CD4-positive, alpha-beta T cell treated with Interleukin-1 beta for 1 hour (primary cell): ENCODE measurements at places on chromosomes 3 and 15.
A peak's percentile ranks its signal among the peaks of the same experiment; 100 is the strongest.

GRCh38 chr3:75129101-75129500, 514.6 kb upstream of the CNTN3 start:
- DNase-seq: no peak

DNA sequence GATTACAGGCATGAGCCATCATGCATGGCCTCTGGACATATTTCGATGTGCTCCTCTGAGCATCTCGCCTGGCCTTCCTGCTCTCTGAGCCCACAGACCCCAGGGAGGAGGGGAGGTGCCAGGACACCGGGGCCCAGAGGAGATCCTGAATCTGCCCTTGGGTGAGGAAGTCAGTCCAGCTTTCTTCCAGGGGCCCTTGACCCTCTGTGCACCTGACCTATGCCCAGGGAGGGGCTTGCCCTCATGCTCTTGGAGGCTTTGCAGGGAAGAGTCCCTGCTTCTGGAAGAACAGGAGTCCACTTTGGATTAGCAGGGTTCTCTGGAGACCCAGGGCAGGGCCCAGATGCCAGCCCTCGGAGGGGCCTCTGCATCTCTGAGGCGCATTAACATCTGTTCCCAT, 1.4 kb downstream of the ACSBG1 start:
- DNase-seq: no peak

GRCh38 chr15:78260489-78260888, 3.9 kb upstream of the DNAJA4 start:
- DNase-seq: no peak

- DNase-seq: no peak
Measured at GRCh38 chr3:113266738-113267137, 55.4 kb downstream of the BOC start.

- no peak for DNase-seq
Measured at GRCh38 chr3:131537531-131537930, 34.8 kb upstream of the MRPL3 start.

- no peak for DNase-seq
Measured at GRCh38 chr3:67832817-67833216, 178.4 kb upstream of the SUCLG2 start.

DNA sequence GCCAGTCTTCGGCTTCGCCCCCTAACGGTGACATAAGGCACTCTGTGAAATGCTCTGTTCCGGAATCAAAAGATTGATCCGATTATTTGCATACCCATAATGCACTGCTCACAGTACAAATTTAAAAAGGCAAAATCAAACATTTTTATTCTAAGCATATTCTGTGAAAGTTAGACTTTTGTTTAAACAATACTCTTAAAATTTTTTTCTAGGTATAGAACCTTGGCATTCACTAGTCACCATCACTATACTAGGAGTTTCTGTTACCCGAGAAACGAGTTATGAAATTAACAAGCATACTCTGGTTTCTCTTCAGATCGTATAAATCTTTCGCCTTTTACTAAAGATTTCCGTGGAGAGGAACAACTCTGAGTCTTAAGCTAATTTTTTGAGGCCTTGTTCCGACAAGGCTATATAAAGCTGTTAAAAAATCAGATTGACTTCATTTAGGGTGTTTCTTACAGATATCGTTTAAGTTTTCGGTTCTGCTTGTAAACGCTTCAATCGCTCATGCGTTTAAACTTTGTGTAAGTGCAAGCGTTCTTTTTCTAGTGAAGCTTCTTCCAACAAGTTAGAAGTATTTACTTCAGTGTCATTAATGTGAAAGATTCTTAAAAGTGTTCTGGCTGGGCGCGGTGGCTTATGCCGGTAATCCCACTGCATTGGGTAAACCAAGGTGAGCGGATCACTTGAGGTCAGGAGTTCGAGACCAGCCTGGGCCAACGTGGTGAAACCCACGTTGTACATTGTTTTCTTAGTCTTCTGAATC, at the start of gene RNU5B-1:
TSS of gene RNU5B-1 (plus strand) at position 297 of the 769 bp plus-strand sequence.
- DNase-seq: peak; percentile 91

- DNase-seq: no peak
Measured at GRCh38 chr15:51279391-51279790, 59.0 kb downstream of the CYP19A1 start.

DNA sequence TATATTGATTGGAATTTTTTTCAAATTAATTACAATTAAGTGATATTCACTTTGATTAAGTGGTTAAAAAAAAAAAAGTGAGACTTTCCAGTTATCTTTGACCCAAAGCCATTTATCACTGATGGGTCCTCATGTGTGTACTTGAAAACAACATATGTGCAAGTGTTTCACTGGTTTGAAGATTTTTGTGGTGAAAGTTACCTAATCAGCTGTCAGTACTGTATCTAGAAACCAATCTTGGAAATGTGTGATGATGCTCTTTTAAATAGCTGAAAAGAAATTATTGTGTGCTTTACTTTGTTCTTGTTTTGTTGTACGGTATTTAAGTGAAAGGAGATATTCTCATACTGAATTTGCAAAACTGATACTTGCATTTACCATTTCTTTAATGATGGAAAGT, 11.6 kb upstream of the XCR1 start:
- DNase-seq: no peak

GRCh38 chr3:130345487-130346079, at the start of gene COL6A5:
Gene COL6A5 (plus strand): TSS chr3:130345672. CDS start chr3:130373639, 27,967 bp downstream.
- DNase-seq: no peak

GRCh38 chr15:49382394-49382793, 40.6 kb upstream of the FGF7 start:
- DNase-seq: no peak

- no peak for DNase-seq
Measured at GRCh38 chr3:165753560-165753959, 83.7 kb downstream of the BCHE start.

DNA sequence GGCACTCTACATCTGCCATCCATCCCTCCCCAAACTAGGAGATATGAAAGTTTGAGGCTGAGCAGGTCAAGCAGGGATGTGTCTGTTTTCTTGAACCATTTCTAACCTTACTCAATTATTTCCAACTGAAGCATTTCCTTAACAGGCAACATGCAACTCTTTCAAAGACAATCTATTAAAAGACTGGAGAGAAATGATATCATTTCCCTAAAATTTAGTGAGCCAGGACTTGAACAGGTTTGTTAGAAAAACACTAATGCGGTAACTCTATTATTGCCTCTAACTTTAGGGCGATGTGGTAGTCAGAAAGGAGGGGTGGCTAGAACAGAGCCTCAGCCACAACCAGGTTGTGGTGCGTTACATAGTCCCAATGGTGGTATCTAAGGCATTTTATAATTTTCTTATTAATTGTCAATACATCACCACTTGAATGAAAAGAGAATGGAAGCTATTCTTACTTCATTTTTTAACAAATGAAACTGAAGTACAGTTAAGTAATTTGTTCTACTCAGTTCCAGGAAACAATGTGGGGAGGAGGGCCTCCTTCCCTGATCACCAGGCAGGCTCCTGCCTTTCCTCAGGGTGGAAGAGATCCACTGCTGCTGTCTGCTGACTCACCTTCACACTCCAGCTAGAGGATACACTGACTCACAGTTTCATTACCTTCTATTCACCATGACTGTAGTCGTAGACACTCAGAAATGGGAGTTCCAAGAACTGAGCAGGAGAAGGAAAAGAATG, 22.8 kb downstream of the MYO1E start:
- no peak for DNase-seq

GRCh38 chr15:92908713-92909057, 8.6 kb downstream of the CHD2 start:
- DNase-seq: no peak

GRCh38 chr15:29403772-29404171, 134.2 kb upstream of the NSMCE3 start:
- no peak for DNase-seq

GRCh38 chr3:171088964-171089754, 62.6 kb upstream of the SLC2A2 start:
- no peak for DNase-seq

- no peak for DNase-seq
Measured at GRCh38 chr3:137866933-137867332, 102.8 kb downstream of the SOX14 start.

GRCh38 chr3:89441141-89441540, 333.7 kb downstream of the EPHA3 start:
- no peak for DNase-seq

GRCh38 chr3:58049143-58049785, 41.0 kb downstream of the FLNB start:
- DNase-seq: no peak

DNA sequence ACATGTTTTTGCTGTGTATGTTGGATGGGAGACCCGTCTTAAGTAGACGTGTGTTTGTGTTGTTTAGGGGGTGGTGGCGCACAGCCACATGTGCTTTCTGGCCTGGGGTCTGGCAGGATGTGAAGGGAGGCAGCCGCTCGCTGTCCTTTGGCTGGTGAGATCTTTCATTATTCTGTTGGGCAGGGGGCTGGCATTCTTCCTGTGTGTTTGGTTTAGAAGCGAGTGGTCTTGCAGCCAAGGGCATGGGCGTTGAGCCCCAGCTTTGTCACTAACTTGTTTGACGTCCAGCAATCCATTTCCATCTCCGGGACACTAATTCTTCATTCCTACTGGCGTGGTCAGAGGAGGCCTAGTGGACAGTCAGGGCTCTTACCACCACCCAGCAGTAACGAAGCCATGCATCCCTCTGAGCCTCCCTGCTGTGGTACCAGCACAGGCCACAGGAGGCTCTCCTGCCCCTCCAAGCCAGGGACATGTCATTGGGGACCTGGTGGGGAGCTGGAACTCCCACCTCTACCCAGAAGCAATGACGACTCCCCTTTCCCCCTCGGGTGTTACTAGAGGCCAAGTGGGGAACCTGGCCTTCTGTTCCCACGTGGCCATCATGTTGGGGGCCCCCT, 10.7 kb downstream of the THSD4 start:
- no peak for DNase-seq

DNA sequence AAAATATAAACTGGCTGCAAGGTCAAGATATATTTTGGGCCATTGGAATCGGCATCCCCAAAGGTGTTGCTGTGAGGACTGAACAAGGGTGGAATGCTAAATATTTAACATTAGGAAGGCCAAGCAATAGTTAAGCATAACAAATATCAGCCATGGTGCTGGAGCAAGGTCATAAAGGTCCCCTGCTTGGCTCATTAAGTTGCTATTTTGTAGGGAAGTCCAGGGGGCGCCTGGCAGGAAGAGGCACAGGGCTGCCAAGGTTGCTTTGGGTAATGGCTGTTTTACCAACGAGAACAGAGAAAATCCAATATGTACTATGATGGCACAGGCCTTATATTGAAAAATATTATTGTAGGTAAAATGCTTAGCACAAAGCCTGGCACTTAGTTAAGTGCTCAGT, 62.2 kb downstream of the SLC15A2 start:
- DNase-seq: no peak

- DNase-seq: no peak
Measured at GRCh38 chr15:91909111-91909510, 55.6 kb downstream of the SLCO3A1 start.

DNA sequence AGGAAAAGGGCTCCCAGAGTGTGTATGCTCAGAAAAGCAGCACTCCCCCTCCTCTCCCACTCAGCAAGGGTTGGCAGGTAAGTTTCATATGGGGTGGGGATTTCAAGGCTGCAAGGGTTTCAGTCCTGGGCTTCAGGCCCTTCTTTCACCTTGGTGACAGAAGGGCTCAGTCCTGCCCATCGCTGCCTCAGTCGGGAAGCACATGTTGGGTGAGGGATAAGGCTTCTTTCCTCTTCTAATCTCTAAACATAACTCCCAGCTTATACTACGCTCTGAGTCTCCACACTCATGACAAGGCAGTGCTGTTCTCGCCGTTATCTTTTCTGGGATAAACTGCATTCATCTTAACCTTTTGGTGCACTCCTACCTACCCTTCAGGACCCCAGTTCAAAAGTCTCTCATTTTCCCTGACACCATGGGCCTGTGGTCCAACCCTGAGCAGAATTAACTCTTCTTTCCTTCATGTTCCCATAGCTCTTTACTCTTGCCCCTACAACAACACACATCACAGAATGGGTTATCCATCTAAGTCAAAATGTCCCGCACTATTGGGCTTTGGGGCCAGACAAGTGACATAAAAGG, 17.0 kb downstream of the RAB43 start:
- DNase-seq: no peak

DNA sequence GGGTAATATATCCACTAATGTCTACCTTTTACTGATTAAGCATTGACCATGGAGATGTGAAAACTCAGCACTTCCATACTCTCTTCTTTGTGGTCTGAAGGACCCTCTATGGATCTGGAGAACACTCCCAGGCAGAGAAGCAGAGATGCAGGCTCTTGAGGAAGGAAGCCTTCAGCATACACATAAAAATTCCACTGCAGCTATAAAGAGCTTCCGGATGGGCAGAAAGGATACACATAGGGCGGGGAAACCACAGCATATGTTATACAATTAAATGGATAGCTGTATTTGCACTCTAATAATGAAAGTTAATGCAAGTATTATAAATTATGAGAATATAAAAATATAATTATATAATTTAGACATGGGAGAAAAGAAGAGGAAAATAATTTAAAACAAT, 1258.2 kb upstream of the ALCAM start:
- DNase-seq: no peak

DNA sequence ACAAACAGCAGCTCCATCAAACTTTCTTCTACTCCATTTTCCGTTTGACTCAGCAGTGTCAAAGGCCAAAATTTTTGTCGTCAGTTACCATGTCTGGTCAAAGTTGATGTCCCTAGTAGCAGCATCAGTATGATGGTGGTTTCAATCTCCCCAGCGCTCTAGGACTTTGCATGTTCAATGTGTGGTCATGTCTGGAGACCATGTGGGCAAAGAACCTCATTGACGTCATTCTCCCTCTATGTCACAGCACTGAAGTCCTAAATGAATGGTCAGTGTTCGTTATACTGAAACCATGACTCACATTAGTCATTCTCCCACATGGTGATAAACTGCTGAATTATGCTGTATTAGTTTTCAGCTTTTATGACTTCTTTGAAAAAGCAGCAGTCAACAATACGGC, 23.2 kb downstream of the SHC4 start:
- DNase-seq: no peak

DNA sequence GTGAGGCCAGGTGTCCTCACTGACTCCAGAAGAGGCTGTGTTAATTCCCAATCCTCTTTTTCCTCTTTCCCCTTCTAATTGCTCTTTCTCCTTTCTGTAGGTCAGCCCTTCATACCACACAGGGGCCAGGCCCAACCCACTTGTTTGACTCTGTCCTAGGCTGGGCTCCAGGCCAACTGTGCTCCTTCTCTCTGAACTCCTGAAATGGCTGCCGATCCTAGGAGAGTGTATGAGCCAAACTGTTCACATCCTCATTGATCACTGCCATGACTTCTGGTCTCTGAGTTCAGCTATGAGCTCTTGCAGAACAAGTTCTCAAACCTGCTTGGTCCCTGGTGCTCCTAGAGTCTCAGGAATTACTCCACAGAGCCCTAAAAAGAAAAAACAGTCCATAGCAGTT, 145.1 kb downstream of the VGLL4 start:
- no peak for DNase-seq

DNA sequence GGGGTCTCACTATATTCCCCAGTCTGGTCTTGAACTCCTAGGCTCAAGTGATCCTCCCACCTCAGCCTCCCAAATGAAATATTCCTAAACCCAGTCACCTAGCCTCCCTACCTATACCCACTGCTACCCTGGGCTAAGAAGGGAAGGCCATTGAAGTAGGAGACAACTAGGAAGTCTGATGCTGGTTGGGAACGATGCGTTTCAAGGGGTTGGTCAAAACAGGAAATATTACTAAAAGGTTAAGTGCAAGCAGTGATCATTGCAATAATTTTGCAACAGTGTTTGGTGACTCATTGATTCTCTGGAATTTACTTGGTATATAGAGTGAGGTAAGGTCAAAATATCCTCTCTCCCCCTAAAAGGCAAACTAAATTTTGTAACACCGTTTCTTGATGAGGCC, 4.6 kb upstream of the UQCRC1 start:
- no peak for DNase-seq

- DNase-seq: no peak
Measured at GRCh38 chr3:126516936-126517290, 660 bp downstream of the UROC1 start.

- peak; percentile 53 for DNase-seq
Measured at GRCh38 chr15:90266061-90266431, 574 bp downstream of the NGRN start.
